ENCODE measurements at places on chromosomes 5 and 9. TPM values are rescaled to one million over a fixed set of nuclear protein-coding genes. Genes with fewer than 3 reads are reported as not detected.

DNA sequence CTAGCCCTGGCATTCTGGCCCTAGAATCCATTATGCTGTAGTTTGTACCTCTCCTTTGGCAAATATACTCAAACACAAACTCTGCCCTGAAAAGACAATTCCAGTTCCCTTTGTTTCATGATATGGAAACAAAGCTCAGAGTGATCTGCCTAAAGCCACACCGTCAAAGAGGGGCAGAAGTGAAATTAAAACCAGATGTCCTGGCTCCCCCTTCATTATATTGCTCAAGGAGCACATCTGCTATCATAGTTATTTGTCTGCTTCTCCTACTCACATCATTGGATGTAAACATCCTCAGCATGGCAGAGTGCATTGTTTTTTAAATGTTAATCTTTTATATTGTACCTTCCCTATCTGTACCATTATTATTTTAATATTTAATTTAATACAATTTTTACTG, 266.7 kb upstream of the SMARCA2 start:
- DNase-seq, result no peak

Gene DMRT1
- total RNA-seq, result not detected

DNA sequence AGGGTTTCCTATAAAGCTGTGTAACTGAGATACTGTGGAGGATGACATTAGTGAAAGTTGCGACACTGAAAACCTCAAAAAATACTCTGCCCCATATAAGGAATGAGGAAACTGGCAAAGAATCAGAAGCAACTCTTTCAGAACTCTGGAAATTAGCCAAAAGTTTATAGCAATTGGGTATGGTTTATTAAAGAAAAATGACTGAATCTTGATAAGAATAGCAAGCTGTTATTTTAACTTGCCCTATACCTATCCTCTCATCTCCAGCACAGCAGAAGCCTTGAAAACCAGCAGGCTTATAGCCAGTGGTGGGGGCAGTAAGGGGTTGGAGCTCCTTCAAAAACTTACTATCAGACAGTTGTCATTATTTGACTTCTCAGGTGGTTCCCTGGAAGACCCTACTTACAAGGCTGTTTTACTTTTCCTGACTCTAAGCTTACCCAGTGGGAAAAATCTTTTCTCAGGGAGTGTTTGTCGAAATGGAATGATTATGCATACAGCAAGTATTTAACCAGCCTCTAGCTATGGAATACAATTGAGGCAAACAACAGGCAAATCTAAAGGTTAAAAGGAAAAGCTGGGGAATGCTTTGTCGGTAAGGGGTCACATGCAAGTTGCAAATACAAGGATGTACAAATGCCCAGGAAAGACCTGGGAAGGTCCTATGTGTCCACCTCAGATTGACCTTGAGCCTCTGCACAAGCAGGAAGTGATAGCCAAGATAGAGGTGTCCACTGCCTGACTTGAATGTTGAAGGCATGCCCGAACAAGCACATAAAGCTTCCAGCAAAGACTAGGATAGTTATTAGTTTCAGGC, 21.0 kb upstream of the FAM151B start:
- no peak for DNase-seq

DNA sequence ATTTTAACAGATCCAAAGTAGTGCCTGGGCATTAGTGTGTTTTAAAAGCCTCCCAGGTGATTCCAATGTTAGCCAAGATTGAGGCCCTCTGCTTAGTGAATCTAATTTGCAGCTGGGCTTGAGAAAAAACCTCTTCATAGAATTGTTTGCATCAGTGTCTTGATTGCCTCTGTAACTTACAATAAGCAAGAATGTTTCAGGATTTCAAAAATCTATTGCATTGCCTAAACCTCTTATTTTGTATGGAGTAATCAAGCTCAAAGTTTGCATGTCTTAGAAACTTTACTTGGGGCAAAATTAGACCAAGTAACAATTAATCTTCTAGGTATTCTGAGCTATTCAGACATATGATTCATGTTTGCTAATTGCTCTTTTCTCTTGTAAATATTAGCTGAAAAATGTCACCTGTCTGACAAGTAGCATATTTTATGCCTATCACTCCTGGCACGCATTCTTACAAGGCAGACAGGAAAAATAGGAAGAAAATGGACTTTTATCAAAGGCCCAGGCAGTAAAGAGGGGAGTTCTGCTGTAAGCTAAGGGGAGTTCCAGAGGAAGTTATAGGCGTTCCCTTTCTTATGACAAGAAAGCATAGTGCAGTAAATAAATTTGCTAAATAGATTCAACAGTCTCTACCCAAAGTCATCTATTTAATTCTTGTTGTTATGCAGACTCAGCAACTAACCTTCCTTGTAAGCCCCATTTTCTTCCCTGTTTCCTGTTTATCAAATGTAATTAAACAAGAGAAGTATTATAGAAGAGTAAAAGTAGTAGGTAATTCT, 21.0 kb downstream of the PDCD1LG2 start:
- DNase-seq, result no peak

DNA sequence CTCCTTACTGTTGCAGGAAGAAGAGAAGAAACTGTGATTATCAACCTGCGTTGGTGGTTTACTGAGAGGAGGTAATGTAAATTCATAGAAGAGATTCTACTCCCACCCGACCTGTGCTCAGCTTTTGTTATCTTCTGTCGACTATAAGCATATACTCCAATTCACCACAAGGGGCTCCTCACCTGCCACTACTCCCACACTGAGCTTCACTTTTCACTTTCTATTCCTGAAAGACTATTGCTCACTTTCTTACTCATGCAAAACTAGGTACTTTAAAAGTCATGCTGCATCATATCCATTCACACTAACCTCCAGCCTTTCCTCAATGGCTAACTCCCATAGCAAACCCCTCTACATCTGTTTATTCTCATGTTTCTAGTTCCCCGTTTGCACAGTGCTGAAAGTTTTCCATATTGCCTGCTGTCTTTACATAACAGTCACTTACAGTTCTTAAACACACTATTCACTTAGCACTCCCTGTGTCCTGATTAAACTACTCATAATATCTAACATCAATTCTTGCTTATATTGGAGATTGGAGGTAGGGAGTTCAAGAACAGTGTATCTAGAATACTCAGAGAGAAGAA, 1062.6 kb downstream of the NR2F1-AS1 start:
- DNase-seq, result peak; percentile 0

- DNase-seq, result no peak
These were observed 69.7 kb upstream of the TRIM32 start for GRCh38 chr9:116617389-116617788.

Measured in activated naive CD8-positive, alpha-beta T cell treated with anti-CD3 and anti-CD28 coated beads for 36 hours (primary cell).